ENCODE measurements at places on chromosomes 6 and 20.

DNA sequence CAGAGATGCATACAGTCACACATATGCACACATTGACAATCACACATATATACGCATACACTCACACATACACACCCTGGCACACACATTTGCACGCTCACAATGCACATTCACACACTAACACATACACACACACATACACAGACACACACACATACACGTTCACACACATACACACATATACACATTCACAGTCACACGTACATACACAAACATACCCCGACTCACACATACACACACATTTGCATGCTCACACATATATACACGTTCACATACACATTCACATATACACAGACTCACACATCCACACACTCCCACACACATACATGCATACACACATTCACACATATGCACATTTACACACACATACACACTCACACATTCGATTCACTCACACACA lies 366.8 kb upstream of the ID4 start:
- DNase-seq: no peak

DNA sequence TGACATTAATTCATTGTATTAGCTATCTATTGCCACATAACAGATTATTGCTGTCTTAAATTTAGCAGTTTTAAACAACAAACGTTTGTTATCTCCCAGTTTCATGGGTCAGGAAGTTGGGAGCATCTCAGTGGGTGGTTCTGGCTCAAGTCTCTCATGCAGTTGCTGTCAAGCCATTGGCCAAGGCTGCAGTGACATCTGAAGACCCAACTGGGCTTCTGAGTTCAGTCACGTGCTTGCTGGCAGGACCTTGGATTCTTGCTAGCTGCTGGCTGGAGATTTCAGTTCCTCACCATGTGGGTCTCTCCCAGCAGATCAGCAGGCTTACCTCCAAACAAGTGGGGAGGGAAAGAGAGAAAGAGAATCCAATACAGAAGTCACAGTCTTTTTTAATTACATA lies 152.6 kb upstream of the EXOC2 start:
- DNase-seq: no peak

- DNase-seq: no peak
Measured at GRCh38 chr6:1952740-1953360, 292.6 kb downstream of the GMDS start.

DNA sequence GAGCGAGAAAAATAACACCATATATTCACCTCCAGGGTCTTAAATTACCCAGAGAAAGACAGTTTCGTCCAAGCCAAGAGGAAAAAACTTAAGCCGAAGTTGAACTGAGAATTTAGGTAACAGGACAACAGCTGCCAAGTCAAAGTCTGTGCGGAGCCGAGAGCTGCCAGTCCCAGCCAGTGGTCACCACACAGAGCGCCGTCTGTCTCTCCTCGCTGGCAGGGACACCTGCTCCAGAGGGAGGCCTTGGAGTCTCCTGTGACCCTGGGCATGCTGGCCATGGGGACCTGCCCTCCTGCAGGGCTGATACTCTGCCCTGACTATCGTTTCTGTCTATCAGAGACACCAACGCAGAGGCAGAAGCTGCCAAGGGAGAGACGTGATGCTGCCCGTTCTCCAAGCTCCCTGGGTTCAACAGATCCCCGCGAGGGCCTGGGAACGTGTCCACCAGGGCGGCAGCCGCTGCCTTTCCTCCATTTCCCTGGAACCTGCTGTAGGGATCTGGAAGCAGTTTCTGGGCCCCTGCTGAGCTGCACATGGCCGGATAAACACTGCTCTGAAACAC lies 341.3 kb downstream of the SMOC2 start:
- DNase-seq: no peak

DNA sequence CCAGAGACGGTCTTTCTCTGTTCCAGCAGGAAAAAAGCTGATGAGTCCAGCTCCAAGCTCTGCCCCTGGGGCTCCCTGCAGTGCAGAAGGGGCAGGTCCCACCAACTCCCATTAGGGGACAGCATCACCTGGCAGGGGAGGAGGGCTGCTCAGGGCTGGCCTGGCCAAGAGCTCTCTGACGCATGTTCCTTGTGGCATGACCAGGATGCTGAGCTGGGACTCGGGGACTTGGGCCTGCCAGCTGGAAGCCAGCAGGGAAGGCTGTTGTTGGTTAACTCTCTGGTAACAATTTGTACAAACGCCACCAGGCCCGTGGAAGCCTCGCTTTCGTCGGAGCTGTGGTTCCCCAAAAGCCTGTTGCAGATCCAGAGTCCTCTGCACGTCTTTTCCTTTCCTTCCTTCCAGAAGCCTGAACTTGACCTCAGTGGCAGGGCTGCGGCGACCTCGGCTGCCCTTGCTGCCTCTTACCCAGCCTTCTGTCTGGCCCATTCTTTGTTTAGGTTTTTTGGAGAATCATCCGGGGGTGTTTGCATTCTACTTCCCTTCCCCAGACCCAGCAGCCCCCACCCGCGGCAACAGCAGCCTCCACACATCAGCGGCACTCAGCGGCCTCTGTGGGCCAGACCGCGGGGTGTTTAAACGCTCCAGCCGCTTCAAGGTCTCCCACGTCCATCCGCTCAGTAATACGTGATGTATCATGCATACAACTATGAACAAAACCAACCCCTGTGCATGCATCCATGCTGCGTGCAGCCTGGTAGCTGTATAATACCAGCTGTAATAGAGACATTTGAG lies 63.3 kb downstream of the GNAS-AS1 start:
- no peak for DNase-seq

DNA sequence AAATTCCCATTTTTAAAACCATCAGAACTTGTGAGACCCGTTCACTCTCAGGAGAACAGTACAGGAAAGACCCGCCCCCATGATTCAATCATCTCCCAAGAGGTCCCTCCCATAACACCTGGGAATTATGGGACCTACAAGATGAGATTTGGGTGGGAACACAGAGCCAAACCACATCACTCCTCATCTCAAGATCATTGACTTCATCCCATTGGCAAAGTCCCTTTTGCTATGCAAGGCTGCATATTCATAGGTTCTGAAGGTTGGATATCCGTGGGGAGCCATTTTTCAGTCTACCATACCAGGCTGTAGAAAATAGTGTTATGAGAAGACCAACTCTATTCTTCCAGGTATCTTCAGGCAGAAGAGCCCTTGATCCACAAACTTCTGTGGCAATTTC lies 219.1 kb downstream of the DOK5 start:
- no peak for DNase-seq

DNA sequence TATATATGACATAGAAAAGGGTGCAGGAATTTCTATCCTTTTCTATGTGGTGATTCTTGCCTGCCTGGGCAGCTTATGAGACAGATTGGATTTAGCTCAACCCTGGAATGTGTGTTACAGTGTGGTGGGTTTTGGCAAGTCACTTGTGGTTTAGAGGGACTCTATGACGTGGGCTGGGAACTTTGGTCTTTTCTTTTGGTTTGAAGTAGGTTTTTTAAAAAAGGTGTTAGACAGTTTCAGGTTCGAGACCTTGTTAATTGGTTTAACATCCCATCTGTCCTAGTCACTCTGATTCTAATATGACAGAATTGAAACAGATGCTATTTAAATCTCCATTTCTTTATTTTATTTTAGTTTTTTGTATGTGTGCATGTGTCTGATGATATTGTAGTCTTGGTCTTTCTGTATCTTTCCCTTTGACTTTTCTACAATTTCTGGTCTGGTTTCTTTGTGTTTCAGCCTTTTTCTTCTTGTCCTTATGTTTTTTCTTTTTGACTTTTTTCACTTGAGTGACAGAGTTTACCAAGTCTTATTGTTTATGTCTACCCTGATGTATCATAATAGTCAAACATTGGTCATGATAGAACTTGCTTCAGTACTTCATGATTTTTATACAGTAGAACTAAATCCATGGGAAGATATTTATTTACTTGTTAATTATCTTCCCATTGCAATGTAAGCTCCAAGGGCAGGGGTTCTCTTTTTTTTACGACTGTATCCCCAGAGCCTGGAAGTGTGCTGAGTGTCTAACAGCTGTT lies 174.3 kb downstream of the CDKAL1 start:
- DNase-seq: no peak

DNA sequence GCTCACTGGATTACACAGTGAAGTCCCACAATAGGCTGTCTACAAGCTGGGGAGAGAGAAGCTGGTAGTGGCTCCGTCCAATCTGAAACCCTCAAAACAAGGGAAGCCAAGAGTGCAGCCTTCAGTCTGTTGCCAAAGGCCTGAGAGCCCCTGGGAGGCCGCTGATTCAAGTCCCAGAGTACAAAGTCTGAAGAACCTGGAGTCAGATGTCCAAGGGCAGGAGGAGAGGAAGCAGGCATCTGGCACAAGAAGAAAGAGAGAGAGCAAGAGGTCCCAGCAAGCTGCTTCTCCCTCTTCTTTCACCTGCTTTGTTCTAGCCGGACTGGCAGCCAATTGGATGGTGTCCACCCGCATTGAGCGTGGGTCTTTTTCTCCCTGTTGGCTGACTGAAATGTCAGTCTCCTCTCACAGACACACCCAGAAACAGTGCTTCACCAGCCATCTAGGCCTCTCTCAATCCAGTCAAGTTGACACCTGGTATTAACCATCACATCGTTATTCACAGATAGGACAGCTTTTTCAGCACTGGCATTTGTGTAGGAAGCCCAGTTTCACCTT lies 51.2 kb downstream of the CRYBG1 start:
- no peak for DNase-seq

GRCh38 chr20:57175397-57176010 lies 90.9 kb downstream of the BMP7 start:
- no peak for DNase-seq
